ENCODE measurements at places on chromosomes 2 and 18.
A peak's percentile ranks its signal among the peaks of the same experiment; 100 is the strongest.

DNA sequence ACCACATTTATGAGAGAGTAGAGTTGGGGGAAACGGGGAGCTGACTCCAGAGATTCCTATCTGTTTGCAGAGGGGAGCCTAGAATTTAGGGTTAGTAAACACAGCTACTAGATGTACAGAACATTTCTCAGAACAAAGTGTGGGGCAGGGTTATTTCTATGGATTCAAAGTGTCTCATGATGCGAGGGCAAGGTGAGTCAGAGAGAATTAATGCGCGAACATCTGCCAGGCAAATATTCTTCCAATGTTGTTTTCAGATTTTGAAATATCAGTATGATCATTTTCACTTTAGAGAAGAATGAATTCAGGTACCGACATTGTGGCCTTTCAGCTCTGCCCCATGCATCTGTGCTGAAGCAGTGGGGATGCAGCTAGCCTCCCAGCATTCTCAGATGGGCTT is 2.0 kb upstream of the DSEL start:
- no peak for DNase-seq

DNA sequence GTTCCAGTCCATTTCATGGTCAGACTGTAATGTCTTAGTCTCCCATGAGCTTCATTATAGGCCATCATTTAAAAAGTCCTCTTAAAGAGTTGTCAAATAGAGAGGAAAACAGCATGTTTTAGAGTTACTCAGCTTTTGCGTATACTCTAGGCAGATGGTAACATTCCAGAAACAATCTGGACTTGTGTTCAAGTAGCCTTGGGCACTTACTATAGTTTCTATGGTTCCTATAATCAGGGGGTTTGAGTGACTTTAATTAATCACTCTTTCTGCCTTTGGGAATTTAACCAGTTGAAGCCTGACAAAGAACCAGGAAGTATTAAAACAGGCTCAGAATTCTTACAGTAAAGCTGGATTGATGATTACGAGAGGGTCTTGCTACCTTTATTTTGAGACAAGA is 42.1 kb upstream of the SCN7A start:
- no peak for DNase-seq

DNA sequence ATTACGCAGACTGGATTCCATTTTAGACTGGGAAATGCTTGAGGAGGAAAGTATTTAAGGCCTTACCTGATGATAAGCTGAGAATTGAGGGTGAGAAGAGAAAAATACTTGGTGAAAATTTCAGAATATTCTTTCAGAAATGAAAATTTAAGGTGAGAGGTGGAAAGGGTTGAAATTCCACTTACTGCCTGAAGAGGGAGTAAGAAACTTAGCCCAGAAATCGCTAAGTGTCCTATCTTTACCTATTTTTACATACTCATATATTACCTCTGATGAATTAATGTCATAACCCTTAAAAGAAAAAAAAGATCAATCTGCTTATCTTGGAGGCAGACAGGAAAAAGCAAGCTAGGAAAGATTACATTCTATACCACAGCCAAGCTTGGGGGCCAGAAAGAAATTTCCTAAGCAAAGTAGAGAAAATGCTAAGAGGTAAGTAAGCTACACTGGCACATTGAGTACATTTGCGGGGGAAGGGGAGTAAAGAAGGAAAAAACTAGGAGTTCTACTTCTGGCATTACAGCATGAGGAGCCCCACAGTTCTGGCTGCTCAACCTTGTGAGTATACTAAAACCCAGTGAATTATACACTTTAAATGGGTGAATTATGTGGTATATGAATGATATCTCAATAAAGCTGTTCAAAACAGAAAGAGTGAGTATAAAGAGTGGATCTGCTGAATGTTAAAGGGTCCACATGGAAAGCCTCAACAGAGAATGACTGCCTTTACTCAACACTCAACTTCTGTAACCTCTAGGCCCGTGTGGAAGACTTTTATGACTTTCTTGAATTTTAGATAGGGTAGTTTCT is 33.8 kb downstream of the SMC6 start:
- DNase-seq, result peak; percentile 28

DNA sequence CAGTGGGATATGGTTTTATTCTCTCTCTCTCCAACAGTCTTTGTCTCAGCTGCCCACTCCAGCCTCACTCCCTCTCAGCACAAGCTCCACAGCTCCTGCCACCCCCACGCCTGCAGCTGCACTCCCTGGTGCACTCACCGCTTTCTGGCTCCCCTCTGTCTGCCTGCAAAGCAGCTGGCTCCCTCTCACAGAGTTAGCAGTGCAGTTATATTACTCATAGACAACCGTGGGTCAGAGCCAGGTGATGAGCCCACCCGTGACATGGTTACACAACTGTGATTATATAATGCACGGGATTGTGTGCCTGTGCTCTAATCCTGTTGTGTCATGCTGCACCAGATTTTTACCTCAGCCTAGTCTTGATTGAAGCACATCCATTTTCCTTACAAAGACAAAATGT is 276.9 kb upstream of the CHAC2 start:
- no peak for DNase-seq

DNA sequence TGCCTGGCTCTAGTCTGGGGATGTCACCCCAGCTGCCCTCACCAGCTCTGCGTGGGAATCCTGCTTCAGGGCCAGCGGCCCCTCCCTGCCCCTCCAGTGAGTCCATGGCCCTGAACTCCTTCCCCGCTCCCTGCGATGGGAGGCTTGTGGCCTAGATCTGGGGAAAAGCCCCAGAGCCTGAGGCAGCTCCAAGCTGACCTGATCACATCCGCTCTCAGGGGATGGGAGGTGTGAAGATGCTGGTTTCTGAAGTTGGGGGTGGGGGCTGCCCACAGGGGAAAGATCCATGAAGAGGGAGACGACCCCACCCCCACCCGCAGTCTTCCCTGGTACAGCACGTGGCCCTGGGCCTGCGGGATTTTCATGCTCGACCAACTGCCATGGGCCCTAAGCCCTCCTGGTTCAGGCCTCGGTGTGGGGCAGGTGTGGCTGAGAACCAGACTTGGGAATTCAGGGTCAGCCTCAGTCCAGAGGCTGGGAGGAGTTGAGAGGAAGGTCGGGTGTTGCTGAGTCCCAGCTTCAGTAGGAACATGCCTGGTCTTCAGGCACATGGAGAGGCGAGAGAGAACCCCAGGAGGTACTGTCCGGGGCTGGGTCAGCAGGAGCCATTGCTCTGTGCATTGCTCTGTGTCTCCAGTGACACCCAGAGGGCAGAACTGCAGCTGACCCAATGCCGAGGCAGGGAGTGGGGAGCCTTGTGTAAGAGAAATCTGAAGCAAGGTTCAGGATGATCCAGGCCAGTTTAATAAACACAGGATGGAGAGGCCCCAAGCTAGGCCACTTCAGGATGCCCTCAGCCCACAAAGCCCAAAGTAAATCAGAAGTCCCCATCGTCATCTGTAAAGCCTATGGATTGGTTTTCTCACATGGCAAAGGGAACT is 115.1 kb downstream of the CAPN13 start:
- DNase-seq, result no peak
